ENCODE measurements at places on chromosomes 12 and 14.

- DNase-seq: no peak
Observed at GRCh38 chr12:27787559-27787958, 7.5 kb upstream of the MANSC4 start.

DNA sequence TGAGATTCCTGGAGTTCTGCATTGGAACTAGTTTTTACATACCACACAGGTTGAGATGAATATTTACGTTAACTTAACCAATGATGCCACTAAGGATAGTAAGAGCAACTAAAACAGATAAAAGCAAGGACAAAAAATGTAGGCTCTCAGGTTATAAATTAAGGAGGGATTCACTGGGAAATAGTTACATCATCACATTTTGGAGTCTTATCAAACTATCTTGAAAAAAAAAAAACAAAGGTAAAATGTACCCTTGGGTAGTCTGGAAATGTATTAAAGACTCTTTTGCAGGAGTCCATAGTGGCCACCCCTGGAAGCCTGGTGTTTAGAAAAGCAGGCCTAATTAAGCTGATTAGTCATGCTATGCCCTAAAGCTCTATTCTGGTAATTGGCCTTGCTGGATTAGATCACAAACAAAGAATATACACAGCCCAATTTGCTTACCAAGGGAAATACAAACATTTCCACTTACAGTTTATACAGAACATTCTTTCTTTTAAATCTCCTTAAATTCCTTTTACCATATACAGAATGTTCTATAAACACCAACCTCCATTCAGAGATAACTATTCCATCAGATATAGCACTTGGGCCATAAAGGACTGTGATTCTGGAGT lies 39.3 kb downstream of the SLC25A47 start:
- no peak for DNase-seq

GRCh38 chr12:116547955-116548501 lies 11.2 kb upstream of the MAP1LC3B2 start:
- no peak for DNase-seq

- DNase-seq: no peak
Observed at GRCh38 chr12:24921251-24922038, 27.5 kb downstream of the BCAT1 start.

- no peak for DNase-seq
Observed at GRCh38 chr12:131896811-131897270, 2.4 kb downstream of the ULK1 start.

DNA sequence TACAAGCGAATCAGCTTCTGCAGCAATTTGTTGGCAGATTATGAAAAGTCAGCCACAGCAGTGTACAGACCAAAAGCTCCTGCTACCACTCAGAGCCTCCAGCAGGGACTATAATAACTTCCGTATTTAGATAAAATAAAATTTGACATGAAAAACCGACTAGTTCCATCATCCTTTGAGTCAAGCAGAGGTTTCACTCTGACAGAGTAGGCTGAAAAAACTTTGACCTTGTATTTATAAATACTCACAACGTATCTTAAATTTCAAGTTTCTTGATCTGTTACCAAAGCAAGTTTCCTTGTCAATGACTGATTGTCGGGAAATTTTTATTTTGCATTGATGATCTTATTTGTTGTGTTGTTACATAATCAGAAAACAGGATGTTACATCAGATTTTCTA lies 283.4 kb downstream of the DAD1 start:
- no peak for DNase-seq

- DNase-seq: no peak
Observed at GRCh38 chr12:120928864-120929652, 24.9 kb upstream of the SPPL3 start.

GRCh38 chr14:101084436-101084826 lies 180.9 kb upstream of the RTL1 start:
- no peak for DNase-seq

DNA sequence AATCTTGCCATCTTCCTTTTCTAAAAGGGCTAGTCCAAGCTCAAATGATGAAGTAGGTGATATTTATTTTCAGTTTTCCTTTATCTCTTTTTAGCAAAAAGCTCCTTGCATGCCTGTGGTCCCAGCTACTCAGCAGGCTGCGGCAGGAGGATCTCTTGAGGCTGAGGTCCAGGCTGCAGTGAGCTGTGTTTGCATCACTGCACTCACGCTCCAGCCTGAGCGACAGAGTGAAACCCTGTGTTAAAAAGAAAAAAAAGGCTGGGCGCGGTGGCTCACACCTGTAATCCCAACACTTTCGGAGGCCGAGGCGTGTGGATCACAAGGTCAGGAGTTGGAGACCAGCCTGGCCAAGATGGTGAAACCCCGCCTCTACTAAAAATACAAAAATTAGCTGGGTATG lies 5.0 kb downstream of the TMEM116 start:
- no peak for DNase-seq

GRCh38 chr12:111788178-111788654 lies 21.5 kb downstream of the ALDH2 start:
- DNase-seq: no peak

DNA sequence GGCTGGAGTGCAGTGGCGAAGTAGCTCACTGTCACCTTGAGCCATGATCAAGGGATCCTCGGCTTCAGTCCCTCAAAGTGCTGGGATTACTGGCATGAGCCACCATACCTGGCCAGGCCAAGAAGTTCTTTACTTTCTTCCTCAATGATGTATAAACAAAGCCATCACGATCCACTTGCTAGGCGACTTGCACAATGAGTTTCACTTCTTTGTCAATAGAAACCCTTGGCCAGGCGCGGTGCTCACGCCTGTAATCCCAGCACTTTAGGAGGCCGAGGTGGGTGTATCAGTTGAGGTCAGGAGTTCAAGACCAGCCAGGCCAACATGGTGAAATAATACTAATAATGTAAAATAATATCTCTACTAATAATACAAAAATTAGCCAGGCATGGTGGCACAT lies 14.4 kb upstream of the SPSB2 start:
- DNase-seq: no peak

DNA sequence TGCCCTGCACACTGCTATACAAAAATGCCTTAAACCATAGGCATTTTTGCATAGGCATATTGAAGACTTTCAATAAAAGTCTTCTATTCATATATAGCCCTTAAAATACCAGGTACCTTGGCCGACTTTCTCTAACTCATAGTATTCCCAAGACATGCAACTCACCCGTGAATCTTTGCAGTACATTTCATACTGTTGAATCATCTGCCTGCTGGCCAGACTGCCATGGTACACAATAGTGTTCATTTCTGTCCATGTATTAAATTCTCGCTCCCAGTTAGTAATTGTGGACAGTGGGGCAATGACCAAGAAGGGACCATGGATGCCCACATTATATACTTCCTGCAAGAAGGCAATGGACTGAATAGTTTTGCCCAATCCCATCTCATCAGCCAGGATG lies 24.3 kb upstream of the SUPT16H start:
- DNase-seq: no peak

- peak; percentile 79 for DNase-seq
Observed at GRCh38 chr12:130041983-130042812, 120.1 kb upstream of the FZD10 start.

DNA sequence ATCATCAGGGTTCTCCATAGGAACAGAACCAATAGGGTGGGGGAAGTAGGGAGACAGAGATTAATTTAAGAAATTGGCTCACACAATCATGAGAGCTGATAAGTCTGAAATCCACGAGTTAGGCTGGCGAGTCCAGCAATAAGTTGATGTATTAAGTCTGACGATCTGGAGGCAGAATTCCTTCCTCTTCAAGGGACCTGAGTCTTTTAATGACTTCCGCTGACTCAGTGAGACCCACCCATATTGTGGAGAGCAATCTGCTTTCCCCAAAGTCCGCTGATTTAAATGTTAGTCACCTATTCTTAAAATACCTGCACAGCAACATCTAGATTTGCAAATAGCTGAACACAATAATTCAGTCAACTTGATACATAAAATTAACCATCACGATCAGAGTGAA lies 97.8 kb downstream of the SPTSSA start:
- DNase-seq: no peak

GRCh38 chr14:30214014-30214413 lies 286.4 kb upstream of the PRKD1 start:
- no peak for DNase-seq

GRCh38 chr14:37257501-37258070 lies 59.8 kb downstream of the MIPOL1 start:
- no peak for DNase-seq

GRCh38 chr14:50363714-50364111 lies 33.0 kb downstream of the CDKL1 start:
- DNase-seq: peak; percentile 89

GRCh38 chr14:72603639-72604038 lies 290.3 kb downstream of the DPF3 start:
- DNase-seq: no peak

DNA sequence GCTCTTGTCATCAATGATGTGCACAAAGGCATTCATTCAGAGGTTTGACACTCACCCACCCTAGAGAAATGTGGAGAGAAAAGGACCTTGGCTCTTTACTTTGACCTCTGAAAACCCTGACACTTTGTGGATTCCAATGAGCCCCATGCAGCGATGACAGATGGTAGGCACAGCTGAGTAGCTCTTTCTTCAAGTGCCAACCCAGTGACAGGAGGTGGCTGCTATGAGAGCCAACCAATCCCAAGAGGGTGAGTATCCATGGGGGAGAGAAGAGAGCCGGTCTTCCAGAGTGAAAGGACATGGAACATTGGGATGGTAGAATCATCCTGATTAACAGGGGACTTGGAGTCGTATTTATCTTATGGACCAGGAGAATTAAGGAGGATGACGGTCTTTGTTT lies 17.8 kb downstream of the SLC8A3 start:
- no peak for DNase-seq

DNA sequence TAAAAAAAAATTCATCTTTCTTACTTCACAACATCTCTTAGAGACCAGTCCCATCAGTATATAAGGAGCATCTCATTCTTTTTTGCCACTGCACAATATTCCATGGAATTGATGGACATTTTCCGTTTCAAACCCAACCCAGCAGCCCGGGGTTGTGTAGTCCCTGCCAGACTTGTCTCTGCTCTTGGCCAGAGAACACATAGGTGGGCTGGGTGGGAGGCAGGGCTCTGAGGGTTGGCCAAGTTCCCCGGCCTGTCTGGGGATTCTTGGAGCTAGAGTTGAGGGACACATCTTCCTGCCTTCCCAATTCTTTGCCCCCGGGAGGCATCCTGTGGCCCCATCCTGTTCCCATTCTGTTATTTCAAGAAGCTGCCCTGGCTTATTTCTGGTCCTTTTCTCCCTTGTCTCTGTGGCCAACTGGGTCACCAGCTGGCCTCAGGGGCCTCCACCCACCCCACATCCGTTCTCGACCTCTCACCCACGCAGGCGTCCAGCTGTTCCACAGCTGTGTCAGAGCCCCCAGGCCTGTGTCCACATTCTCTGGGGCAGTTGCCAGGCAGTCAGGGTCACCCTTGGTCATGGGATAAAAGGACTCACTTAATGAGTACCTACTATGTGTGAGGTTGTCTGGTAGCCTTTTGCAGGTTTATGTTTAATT lies 52.0 kb upstream of the CCDC63 start:
- no peak for DNase-seq

- DNase-seq: no peak
Observed at GRCh38 chr12:48379794-48380193, 29.1 kb upstream of the ZNF641 start.

GRCh38 chr14:37083599-37083998 lies 88.8 kb downstream of the SLC25A21 start:
- no peak for DNase-seq

- DNase-seq: no peak
Observed at GRCh38 chr14:87217023-87217422, 776.0 kb downstream of the GALC start.

DNA sequence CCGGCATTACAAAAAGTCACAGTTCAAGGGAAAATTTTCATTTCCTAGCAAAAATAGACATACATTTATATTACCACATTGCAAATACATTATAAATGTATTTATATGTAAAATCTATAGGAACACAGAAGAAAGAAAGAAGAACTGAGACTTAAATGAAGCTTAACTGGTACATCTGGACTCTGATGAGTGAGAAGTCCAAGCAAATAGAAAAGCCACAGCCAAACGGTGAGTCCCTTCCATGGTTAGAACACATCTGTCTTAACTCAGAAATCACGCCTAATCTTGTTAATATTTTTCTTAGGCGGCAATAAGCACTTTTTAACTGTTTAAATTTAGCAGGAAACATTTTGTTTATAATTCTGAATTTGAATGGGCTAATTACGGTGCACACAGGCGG lies 9.4 kb upstream of the KLRB1 start:
- no peak for DNase-seq

DNA sequence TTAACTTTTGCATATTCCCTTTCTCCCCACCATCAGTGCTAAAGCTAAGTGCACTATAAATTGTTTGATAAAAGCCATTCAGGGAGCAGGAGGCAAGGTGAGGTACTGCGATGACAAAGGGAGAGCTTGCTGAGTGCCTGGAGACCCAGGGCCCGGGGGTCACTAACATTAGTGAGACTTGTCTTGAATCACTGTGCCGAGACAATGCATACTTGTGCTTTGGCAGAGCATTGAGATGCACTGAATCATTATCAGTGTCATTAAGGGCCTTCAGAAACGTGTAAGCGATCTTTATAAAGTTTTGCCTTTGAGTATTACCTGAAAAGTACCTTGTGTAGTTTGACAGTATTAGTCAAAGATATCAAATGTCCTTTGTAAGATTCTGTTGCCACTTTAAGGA lies 447.5 kb downstream of the PCNX1 start:
- DNase-seq: no peak

DNA sequence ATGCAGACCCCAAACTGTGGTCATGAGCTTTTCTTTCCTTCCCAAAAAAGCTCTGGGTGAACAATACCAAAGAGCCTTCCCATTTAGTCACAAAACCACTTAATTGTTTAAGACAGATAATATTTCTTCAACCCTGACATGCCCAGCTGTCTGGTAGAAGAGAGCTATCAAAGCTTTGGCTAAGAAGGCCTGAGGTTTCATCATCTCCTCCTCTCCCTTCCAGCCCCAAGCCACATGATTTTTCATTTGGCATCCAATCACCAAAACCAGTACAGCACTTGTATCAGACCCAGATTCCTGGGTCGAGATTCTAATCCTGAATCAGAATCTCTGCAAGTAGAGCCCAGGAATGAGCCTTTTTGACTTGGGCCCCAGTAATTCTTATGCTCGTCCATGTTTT lies 199.6 kb upstream of the TMEM260 start:
- no peak for DNase-seq

DNA sequence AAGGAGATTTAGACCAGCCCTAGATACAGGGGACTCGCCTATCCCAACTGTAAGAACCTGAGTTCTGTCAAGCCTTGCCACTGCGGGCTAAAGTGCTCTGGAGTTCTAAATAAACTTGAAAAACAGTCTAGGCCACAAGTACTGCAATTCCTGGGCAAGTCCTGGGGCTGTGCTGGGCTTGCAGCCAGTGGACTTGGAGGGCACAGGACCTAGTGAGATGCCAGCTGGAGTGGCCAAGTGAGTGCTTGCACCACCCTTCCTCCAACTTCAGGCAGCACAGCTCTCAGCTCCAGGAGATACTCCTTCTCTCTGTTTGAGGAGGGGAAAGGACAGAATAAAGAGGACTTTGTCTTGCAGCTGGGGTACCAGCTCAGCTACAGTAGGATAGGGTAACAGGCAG lies 307.6 kb upstream of the FBXO33 start:
- DNase-seq: no peak

DNA sequence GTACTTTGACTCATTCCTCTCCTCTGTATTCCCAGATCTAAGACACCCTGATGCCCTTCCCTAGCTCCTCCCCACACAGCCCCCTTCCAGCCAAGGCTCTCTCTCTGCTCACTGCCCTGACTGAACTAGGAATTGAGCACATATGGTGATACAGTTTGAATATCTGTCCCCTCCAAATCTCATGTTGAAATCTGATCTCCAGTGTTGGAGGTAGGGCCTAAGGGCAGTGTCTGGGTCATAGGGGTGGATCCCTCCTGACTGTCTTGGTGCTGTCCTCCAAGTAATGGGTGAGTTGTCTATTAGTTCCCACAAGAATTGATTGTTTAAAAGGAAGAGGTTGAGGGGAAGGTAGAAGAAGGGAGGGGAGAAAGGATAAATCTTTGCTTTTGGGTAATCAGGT lies 17.4 kb downstream of the CMKLR1 start:
- DNase-seq: no peak

Measured in activated CD4-positive, alpha-beta T cell treated with anti-CD3 and anti-CD28 coated beads, Interleukin-2, amount 10 ng/mL, durations not matched to agents 24 days and 14 days (primary cell).